ENCODE measurements at places on chromosomes 16 and 17.

GRCh38 chr17:79188048-79188447 is 113.4 kb downstream of the ENGASE start:
- DNase-seq = peak; percentile 48

GRCh38 chr17:68325961-68326360 is 34.7 kb downstream of the ARSG start:
- no peak for DNase-seq

- DNase-seq = peak; percentile 79
Measured at GRCh38 chr16:12455287-12455798, 348.3 kb downstream of the CPPED1 start.

DNA sequence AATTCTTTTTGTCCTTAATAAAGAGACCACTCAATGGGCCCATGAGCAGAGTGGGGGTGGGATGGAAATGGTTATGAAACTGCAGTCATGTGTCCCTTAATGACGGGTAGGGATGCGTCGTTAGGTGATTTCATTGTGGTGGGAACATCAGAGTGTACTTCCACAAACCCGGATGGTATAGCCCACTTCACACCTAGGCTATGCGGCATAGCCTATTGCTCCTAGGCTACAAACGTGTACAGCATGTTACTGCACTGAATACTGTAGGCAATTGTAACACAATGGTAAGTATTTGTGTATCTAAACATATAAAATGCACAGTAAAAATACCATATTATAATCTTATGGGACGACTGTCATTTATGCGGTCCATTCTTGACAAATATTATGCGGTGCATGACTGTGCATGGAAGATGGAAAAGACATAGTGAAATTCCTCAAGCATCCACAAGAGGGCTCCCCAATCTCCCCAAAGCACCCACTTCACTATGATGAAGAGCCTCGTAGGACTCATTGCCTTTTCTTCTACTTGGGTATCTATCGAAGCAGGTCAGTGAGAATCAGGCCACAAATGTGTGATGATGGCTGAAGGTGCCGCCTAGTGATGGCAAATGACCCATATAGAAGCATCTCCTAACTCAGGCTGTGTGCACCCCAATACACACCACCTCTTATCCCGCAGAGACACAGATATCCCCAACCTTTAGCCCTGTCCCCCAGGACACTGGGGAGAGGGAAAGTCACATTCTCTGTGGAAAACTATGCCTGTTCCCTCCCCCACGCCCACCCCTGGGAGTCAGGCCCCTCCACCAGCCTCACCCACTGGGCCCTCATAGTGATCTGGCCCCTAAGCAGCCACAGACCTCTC is 43.5 kb downstream of the TBX21 start:
- DNase-seq = no peak

GRCh38 chr17:60481604-60482003 is 44.4 kb downstream of the APPBP2 start:
- no peak for DNase-seq
